Anterior cingulate cortex (tissue), 58 donors: ENCODE measurements at places on chromosomes 3 and 15.

DNA sequence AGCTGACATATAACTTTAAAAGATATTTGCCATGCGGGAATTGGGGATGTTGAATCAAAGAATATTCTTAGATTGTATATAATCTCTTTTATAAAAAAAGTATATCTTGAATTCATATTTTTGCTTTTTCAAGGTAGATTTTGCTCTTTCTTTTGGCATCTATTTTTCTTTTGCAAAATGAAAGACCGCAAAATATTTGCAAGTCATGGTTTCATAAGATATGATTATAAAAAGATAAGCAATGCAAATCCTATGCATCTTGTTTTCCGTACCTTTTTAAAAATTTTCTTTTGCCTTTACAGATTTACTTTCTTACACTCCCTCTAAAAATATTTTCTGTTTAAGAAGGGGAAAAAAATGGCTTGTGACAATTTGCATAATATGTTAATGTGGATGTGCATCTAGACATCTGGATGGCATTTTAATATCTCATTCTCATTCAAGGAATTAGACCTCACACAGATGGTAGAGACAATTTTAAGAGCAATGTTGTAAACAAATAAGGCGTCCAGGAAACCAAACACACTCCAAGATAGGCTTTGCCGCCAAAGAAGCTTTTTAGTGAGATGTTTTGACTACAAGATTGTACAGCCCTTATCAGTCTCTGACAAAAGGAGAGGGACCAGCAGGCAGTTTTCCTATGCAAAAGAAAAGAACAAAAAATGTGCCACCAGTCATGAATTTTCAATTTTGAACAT is 371.1 kb downstream of the CHL1 start:
- no peak for DNase-seq

DNA sequence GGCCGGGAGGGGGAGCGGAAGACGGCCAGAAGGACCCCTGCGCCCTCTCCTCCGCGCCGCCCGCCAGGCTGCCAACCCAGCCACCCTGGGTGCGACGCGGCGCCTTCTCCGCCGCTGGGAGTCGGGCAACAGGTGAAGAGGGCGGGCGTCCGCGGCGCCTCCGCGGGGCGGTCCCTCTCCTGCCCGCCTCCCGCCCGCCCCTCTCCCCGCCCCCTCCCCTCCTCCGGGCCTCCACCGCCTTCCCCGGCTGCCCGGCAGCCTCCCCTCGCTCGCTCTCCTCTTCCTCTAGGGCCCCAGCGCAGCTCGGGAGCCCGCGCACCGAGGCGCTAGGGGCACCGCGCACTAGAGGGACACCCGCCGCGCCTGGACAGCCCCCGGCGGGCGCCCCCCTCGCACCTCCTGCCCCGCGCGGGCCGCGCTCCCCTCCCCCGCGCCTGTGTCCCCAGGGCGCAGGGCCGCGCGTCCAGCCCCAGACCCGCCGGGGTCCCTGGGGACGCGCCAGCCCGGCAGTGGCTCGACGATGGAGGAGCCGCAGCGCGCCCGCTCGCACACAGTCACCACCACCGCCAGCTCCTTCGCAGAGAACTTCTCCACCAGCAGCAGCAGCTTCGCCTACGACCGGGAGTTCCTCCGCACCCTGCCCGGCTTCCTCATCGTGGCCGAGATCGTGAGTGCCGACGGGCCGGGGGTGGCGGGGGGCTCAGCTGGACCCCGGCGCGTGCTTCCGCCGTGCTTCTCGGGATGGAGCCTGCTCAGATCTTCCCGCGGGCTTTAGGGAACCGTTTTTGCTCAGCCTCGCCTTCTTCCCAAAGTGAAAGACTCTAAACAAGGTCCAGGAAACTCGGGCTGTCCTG is at the start of gene CMTM8:
TSS of gene CMTM8 (plus strand) at position 228 of the 854 bp plus-strand sequence. CDS start at position 521, 293 bp downstream.
- peak; percentile 10 for DNase-seq

DNA sequence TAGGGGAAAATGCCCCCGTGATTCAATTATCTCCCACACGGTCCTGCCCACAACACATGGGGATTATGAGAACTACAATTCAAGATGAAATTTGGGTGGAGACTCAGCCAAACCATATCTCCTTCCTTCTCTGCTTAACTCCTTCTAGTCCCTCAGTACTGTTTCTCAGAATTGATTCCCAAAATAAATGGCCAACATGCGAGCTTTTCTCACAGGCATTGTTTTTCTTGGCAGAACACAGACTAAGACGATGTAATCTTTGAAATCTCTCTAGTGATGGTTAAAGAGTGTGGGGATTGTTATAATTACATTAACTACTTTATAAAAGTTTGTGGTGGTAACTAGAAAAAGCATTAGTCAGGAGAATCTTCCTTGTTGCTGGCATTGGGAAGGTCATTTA is 366.5 kb downstream of the LPP start:
- DNase-seq = no peak

DNA sequence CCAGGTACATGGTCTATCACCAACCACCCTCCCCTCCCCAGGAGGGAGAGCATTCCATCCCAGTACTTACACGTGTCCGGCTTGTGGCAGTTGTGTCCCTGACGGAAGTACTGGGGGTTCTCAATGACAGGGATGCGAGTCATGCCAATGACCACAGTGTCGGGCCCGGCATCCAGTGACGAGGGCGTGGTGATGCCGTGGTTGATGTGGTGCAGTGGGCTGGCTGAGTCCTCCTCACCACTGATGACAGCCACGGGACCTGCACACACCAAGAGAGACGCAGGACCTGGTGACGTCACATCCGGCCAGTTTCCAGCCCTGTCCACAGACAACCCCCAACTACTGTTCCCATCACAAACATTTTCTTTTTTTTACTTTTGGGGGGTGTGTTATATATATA is 223.8 kb downstream of the NTRK3 start:
- DNase-seq = no peak

DNA sequence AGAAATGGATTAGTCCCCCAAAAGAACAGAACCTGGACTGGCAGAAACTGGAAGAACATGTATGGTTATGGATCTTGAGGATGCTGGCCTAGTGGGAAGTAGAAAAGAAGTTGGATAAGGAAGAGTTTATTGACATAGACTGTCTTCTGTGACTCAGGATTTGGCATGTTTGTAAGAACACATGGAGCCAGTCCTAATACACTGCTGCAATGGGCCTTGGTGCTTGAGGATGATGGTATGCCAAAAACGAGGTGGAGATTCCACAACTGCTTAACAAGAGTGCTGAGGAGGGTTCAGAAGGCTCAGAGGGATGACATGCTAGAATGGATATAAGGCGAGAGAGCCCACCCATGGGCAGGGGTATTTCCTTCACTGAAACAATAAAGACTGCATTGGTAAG is 22.4 kb downstream of the LZTFL1 start:
- DNase-seq = no peak

DNA sequence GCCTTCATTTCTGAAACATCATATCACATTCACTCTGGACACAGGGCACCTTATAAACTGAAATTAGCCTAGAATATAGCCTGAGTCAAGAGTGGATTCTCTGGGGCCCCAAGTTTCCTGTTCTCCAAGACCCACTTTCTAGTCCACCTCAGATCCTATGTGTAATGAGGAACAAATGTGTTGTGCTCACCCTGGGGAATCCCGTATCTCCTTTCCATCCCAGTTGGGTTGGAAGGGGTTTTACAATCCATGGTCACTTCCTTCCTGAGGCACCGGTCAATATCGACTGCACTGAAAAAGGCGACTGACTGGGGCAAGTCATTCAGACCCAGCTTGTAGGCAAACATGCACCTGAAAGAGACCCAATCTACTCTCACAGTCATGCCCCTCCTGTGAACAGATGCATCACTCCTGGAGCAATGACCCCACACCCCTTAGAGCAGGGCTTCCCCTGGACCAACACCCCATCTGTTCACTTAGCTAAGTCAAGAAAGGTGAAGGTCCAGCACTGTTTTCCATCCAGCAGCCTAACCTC is 17.4 kb downstream of the POLG start:
- DNase-seq = no peak

DNA sequence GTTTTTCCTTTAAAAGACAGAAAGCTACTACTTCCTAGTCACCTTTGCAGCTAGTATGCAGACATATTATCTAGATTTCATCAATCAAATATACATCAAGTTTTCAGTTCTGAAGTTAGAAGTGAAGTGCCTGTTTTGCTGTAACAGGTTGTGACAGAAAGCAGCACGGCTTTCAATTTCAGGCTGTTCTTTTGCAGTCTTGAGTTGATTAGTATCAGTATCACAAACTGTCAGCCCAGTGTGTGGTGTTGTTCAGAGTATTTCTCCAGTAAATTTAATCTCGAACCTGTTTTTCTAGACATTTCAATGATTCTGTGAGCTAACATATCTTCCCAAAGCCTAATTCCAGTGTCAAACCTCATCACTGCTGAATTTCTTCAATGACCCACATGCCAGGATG is 1050.8 kb downstream of the DIPK2A start:
- DNase-seq = no peak
